ENCODE measurements at places on chromosomes 6 and 20.
A peak's percentile ranks its signal among the peaks of the same experiment; 100 is the strongest.

GRCh38 chr6:82602776-82603175 is 239.2 kb downstream of the TPBG start:
- DNase-seq: no peak

GRCh38 chr6:13186861-13187260 is 141.5 kb downstream of the TBC1D7 start:
- DNase-seq: no peak

DNA sequence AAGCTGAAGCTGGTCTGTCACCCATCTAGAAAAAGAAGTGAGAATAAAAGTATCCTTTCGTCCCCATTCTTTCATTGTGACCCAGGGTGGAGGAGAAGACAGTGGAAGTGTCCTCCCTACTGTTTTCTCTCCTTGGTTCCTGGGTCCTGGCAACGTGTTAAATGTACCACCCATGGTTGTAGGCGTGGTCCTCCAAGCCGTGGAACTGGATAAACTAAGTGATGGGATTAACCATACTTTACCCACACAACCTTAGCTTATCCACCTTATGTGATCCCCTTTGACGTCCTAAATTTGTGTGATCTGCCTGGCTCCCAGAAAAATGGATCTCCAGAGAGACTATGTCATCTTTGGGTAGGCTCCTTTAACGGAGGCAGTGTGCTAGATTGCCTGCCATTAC is 47.4 kb downstream of the HLA-DPB1 start:
- no peak for DNase-seq

DNA sequence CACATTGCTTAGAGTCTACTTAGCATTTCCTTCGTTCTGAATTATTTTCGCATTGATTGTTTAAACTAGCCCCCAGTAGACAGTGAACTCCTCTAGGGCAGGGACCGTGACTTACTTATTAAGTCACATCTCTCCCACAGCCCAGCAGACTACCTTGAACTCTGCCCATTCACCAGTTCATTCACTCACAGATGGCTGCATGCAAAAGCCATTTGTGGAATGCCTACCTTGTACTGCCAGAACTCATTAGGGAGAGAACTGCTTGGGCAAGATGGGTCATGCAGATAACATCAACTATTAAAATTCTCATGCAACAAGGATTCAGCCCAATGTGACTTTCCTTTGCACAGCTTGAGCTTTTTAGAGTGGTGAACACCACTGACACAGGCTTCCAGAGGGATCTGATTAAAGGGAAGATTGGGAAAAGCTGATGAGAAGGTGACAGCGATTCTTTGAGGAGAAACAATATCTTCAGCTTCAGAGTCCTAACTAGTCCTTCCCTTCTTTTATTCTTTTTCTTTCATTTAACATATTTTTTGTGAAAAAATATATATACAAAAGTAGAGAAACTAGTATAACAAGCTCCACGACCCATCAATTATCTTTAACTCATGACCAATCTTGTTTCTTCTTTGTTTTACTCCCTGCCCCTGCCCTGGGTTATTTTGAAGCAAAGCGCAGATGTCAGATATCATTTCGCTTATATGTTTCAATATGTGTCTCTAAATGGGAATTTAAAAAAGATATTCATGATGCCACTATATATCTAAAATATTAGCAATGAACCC is 273.9 kb downstream of the CDC5L start:
- DNase-seq: no peak

- no peak for DNase-seq
These were observed 551.0 kb upstream of the BTBD3 start for GRCh38 chr20:11366660-11367059.

DNA sequence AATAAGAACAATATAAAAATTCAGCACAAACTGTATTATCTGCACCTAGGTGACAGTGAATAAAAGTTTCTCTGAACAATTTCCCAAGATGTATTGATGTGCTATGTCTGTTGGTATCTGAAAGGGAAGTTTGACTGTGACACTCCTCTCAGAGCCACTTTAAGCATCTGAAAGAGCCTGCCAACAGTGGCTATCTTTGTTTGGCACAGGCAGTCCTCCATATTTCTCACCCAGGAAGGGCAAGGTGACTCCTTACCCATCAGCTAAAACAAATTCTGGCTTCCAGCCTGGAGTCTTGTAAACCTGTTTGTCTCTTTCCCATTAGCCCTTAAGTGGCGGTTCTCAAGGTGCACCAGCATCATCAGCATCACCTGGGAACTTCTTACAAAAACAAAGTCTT is 122.4 kb upstream of the VGLL2 start:
- DNase-seq: no peak

- no peak for DNase-seq
These were observed 33.2 kb downstream of the BFSP1 start for GRCh38 chr20:17497821-17498580.

DNA sequence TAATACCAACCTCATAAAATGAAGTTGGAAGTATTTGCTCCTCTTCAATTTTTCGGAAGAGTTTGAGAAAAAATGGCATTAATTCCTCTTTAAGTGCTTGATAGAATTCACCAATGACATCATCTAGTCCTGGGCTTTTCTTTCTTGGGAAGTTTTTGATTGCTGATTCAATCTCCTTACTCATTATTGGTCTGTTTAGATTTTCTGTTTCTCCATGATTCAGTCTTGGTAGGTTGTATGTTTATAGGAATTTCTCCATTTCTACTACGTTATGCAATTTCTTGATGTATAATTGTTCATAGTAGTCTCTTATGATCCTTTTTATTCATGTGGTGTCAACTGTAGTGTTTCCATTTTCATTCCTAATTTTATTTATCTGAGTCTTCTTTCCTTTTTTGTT is 176.9 kb upstream of the PRND start:
- DNase-seq: no peak

DNA sequence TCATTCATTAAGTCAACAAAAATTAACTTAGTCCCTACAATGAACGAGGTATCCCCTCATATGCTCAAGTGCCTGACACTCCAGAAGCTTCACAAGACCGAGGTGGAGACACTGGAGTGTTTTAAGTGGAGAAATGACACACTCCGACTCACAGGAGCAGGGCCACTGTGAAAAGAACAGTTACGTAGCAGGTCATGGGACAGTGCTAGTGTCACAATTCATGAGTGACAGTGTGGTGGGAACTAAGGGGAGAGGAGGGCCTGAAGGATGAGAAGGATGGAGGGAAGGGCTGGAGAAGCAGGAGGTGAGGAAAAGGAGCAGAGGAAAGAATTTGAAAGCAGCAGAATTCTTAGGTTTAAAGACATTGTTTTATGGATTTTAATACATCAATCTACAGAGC is 1.3 kb upstream of the HLA-A start:
- no peak for DNase-seq

DNA sequence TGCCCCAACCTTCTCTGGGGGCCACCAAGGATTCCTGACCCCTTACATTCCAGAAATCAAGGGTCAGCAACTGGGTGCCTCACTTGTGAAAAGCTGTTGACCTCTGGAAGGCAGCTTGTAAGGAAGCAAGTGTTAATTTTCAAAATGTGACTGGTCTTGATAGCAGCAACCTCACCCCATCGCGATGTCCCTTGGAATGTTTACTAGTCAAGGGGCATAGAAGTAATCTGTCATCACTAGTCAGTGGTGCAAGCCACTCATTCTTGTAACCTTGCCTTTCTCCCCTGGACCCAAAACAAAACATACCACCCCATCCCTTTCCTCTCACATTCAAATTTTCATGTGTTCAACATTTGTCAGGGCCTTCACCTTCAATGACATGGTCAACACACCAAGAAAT is 30.5 kb downstream of the TBX18 start:
- no peak for DNase-seq

- DNase-seq: no peak
These were observed 88.1 kb downstream of the HDGFL1 start for GRCh38 chr6:22657352-22657980.

- DNase-seq: no peak
These were observed 79.8 kb upstream of the EEF1E1 start for GRCh38 chr6:8181951-8182845.

DNA sequence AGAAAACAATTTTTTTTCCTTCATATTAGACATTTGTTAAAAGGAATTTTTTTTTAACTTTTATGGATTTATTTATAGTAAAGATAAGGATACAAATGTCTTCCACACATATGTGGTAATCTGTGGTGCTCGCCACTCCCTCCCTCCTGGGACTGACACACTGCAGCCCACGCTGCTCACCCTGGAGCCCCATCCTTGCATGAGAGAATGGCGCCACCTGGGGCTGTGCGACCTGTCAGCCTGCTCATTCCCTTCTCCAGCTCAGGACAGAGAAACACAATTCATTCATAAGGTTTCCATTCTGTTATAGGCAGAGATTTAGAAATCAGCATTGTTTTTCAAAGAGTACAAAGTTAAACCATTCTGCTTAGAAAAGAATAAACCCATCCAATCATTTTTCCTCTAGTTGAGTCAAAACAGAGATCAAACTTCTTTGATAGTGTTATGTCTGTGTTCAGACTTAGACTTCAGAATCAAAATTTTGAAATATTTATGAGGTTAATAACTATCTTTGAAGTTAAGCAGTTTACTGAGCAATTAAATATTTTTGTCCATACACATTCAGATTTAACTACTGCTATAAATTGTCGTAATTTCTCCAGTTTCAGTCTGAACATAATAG is 42.8 kb upstream of the DYNLRB1 start:
- DNase-seq: peak; percentile 56

GRCh38 chr6:23499549-23499948 is 626.5 kb upstream of the NRSN1 start:
- no peak for DNase-seq

GRCh38 chr20:58014628-58015315 is 213.7 kb downstream of the ANKRD60 start:
- no peak for DNase-seq

GRCh38 chr6:84508334-84508733 is 256.1 kb downstream of the TBX18 start:
- DNase-seq: no peak

DNA sequence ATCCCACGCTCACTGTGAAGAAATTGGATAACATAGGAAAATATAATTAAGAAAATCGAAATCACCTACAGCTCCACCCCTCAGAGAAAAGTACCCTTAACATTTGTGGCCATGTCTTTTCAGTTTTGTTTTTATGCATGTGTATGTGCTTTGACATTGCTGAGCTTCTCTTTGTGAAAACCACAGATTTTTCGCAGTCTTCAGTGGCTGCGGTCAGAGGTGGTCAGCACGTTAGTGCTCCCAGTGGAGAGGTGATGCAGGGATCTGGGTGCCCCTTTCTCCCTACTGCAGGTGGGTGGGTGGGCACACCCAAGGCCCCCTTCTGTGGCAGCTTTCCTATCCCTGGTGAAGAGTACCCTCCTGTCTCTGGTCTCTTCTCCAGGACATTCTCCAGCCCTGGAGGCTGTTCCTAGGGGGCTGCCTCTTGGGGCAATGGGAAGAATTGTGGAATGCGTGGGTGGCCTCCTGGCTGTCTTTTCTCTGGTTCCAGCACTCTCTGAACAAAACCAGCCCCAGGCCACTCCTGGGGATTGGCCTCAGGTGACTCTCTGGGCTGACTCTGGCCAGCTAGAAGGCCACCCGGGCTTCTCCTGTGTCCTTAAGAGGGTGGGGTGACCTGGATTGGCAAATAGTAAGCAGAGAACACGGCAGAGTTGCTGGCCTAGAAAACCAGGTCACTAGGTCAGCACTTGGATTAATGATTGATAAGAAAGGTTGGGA is 49.8 kb upstream of the FANCE start:
- no peak for DNase-seq
